ENCODE measurements at places on chromosomes 4 and X.

DNA sequence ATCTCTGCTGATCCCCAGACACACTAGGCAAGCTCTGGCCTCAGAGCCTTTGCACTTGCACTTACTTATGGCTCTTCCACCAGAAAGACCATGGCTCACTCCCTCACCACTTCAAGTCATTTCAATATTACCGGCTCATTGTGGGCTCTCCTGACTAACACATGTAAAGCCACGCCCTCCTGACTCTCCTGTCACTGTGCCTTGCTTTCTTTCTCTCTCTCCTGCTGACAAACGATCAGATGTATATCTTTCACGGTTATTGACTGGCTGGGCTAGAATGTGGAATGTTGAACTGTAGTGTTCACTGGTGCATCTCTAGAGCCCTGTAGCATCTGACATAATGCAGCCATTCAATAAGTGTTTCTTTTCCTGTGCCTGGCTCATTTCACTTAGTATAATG, 425.1 kb downstream of the RAB28 start:
- DNase-seq = no peak

DNA sequence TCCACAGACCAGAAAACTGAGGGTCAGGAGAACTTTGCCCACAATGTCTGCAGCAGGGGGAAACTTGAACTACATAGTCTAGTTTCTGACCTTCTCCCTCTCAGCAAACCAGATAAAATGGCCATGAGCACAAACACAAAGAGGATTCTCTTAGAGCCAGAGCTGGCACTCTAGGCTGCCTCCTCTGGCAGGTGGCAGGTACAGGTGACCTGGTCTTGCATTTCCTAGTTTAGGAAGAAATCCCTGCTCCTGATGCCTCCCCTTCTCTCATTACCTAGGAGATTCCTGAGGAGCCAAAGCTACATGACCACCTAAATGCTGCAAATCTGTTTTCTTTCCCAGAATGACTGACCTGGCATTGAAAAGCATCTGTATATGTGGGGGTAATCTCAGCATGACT, 45.1 kb downstream of the ARHGEF9 start:
- DNase-seq = no peak

- peak; percentile 42 for DNase-seq
These were observed 51.6 kb downstream of the RTL5 start for GRCh38 chrX:72080150-72080549.

DNA sequence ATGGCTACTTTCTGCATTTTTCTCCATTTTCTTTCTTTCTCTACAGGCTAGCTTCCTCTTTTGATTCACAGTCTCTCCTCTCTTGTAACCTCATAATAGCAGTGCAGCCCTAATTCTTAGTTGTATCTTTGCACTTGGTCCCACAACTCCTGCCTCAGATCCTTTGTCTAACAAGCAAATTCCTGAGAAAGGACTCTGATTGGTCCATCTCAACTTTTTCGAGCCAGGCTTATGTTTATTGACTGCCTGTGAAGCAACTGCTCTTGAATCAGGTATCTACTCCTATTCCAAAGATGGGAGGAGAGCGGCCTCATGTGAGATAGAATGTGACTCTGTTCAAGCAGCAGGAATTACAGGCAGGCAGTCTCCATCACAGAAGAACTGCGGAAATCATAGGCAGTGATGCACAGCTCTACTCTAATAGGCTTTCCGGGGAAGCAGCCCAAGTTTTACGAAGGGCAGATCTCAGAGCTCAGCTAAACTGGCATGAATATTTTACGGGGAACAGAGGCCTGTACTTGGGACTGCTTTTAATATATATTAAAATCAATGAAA, 123.5 kb downstream of the GABRB1 start:
- DNase-seq = no peak

GRCh38 chr4:38157592-38157991, 197.4 kb downstream of the PTTG2 start:
- DNase-seq = no peak

DNA sequence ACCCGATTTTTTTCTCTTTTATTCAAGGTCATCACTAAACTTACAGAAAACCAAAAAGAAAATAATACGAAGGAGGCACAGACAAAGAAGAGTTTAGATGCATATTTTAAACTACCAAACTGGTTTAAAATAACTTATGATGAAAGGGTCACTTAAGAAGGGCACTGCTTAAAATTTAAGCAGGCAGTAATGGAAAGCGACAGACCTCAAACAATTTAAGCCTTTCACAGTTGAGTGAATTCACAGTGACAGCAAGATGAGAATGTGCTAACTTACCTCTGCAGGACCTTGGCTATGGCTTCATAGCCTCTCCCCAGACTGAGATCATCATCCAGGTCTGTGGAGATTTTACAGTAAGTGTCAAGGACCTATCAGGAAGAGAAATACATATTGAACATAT, 112.1 kb downstream of the TTC29 start:
- DNase-seq = no peak

DNA sequence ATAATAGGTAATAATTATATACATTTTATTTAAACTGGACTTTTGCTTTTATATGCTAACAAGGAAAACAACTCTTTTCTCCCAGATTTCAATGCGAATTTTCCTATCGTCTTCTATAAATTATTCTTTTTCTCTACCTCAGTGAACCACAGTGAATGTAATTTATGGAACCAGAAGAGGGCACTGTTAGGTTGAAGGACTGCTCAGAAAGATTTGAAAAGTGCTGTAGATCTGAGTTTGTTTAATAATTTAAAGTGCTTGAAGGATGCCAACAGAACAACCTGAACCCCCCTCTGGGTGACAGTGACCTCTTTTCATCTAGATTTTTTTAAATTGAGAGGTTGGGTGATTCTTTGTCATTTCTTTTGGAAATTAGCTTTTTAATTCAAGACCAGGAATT, 54.9 kb downstream of the PHOX2B start:
- DNase-seq = peak; percentile 28

GRCh38 chrX:49761481-49761880, 65.7 kb upstream of the PAGE1 start:
- DNase-seq = no peak

DNA sequence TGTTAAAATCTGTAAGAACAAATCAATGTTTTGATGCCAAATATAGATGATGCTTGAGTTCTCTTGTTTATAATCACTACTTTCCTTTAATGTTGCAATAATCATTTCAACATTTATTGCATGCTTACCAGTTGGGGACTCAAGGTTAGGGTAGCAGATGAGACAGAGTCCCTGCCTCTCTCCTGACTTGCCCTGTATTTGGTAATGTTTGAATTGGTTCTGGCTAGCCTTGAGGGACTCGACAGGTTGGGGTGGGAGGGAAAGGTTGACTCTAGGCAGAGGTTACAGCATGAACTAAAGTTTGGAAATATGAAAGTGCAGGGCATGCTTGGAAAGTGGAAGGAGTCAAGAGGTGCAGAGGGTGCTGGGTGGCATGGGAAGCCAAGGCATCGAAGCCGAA, 2.0 kb downstream of the SEC24B start:
- no peak for DNase-seq

DNA sequence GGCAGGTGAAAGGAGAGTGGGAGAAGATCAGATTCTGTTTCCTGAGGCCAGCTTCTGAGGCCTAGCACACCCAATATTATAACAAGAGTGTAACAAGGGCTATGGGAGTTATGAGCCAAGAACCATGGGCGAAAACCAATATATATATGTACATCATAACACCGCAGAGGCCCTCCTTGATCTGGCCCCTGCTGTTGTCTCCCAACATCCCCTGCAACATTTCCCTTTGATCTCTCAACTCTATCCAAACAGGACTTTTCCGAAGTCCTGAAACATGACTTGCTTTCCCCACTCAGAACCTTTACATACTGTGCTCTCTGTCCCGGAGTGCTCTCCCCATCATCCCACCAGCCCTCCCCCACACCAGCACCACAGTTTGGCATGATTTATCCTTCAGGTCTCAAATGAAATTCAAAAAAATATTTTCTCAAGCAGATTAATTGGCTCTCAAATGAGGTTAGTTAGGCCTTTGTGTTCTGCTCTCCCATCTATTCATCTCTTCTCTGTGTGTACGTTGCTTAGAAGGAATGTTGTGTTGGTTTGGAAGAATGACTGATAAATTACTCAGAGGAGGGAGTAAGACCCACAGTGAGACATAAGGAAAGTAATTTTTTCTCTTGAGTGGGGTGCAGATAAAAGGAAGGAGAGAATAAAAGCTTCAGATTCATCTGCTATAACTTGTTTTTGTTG, 58.1 kb upstream of the SMIM10 start:
- no peak for DNase-seq

DNA sequence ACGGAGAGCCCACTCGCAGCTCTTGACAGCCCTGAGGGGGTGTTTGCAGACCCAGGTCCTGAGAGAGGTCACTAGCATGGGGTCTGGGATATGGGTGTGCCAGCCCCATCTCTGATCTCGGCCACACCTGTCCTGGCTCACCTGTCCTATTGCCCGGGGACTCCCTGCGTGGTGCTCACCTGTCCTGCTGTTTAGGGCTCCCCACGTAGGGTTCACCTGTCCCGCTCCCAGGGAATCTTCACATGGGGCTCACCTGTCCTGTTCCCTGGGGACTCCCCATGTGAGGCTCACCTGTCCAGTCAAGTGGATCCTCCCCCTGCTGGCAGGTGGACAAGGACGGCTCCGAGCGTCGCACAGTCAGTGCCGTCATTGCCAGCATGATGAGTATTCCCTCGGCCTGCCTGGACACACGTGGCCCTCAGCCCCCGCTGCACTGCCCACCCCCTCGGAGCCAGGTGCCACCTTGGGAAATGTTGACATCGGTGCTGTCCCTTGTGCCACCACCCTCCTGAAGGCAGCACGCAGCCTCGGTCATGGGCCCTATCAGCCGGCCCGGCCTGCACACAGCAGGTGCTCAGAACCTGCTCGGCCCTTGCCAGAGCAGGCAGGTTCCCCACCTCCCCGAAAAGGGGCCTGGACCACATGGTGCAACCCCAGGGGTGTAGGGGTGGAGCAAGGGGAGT, 6.3 kb downstream of the SLC49A3 start:
- DNase-seq = no peak
